ENCODE measurements at places on chromosomes 13 and 19. TPM values are rescaled to one million over a fixed set of nuclear protein-coding genes. Genes with fewer than 3 reads are reported as not detected.
A peak's percentile ranks its signal among the peaks of the same experiment; 100 is the strongest.

GRCh38 chr19:48991873-48992580 is 1.1 kb downstream of the GYS1 start:
- peak; percentile 75 for DNase-seq

GRCh38 chr19:4693471-4694121 is 23.5 kb upstream of the MYDGF start:
- DNase-seq: no peak

Gene CGB3
- not detected for polyA plus RNA-seq

Gene URAD
- not detected for polyA plus RNA-seq
